Stimulated activated CD8-positive, alpha-beta memory T cell treated with anti-CD3 and anti-CD28 coated beads, Interleukin-4, amount 100 ng/mL, for 1 hour (primary cell): ENCODE measurements at places on chromosomes 6 and 20.
A peak's percentile ranks its signal among the peaks of the same experiment; 100 is the strongest.

- no peak for DNase-seq
Measured at GRCh38 chr6:85405175-85405852, 44.6 kb upstream of the NT5E start.

DNA sequence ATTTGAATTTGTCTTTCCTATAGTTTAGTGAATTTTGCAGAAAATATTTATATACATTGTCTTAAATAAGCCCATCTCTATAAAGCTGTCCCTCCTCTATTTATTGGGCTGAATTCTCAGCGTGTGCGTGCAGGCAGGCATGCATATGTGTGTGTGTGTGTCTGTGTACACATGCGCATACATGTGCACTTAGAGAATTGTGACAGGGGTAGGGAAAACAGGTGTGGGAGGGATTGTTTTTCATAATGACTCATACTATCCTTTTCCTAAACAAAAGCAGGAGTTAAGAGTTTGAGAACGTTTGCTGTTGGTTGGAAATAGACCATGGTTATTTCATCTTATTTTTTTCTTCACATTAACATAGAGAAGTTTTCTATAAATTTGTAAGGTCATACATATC, 43.4 kb upstream of the FABP7 start:
- no peak for DNase-seq

DNA sequence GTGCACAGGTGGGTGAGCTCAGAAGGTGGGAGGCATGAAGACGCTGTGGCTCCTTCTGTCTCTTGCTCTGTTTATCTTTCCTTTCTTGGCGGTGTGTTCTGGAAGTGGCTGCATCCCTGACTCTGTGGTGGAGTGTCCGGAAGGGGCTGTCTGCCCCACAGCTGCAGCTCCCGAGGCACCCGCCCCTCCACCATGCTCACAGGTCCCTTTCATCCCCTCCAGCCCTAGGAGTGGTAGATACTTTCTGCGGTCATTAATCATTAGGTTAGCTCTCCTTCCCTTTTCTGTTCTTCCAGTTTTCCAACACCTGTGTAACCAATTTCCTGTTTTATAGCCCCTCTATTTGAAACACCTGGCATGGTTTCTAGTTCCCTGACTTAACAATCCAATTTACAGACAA, 65.6 kb downstream of the GJA10 start:
- DNase-seq: no peak

DNA sequence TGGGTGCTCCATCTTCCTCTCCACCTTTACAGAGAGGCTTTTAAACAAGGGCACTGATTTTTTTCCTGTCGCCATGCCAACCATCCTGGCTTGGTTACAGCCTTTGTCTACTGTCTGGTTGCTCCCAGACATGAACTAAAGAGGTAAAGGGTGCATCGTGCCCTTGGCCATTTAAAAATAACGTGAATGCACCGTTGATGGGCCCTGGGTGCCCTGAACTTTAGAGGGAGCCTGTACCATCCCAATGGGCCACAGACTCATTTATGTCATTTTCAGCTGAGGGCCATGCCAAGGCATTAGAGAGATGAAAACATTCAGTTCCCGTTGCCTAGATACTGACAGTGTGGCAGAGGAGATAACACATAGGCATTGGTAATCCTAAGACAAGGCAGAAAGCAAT, 23.3 kb downstream of the TMC2 start:
- no peak for DNase-seq

- no peak for DNase-seq
Measured at GRCh38 chr20:58762120-58762519, 69.5 kb downstream of the NPEPL1 start.

DNA sequence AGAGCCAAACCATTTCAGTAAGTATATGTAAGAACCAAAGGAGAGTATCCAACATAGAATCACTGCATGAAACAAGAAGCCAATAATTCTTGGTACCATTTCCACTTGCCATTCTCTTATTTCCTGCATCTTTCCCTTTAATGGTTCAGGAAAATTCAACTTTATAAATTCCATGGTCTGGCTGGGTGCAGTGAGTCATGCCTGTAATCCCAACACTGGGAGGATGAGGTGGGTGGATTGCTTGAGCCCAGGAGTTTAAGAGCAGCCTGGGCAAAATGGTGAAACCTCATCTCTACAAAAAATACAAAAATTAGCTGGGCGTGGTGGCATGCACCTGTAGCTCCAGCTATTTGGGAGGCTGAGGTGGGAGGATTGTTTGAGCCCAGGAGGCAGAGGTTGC, 21.2 kb downstream of the NHLRC1 start:
- no peak for DNase-seq

GRCh38 chr6:117549611-117550010, 52.7 kb downstream of the GOPC start:
- DNase-seq: no peak

- no peak for DNase-seq
Measured at GRCh38 chr6:15763837-15764236, 101.0 kb upstream of the DTNBP1 start.

- no peak for DNase-seq
Measured at GRCh38 chr6:111813237-111813636, 60.0 kb downstream of the FYN start.

GRCh38 chr20:36266189-36266588, 29.9 kb downstream of the AAR2 start:
- no peak for DNase-seq

DNA sequence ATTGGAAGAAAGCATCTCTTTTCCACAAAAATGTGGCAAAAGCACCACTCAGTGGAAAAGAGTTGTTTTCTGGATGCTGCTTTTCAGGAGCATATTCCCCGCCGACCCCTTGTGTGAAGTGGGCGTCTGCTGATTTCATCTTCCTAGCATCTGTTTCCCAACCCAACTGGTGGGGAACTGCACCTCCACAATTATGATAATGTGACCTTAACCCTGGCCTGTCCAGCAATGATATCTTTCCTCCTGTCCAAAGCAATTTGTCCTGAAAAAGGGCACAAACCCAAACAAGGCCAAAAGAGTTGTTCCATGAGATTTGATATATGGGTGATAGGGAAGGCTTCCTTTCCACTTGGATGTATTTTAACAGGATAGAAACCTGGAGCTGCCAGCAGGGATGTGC, 7.3 kb upstream of the SMIM8 start:
- DNase-seq: no peak

DNA sequence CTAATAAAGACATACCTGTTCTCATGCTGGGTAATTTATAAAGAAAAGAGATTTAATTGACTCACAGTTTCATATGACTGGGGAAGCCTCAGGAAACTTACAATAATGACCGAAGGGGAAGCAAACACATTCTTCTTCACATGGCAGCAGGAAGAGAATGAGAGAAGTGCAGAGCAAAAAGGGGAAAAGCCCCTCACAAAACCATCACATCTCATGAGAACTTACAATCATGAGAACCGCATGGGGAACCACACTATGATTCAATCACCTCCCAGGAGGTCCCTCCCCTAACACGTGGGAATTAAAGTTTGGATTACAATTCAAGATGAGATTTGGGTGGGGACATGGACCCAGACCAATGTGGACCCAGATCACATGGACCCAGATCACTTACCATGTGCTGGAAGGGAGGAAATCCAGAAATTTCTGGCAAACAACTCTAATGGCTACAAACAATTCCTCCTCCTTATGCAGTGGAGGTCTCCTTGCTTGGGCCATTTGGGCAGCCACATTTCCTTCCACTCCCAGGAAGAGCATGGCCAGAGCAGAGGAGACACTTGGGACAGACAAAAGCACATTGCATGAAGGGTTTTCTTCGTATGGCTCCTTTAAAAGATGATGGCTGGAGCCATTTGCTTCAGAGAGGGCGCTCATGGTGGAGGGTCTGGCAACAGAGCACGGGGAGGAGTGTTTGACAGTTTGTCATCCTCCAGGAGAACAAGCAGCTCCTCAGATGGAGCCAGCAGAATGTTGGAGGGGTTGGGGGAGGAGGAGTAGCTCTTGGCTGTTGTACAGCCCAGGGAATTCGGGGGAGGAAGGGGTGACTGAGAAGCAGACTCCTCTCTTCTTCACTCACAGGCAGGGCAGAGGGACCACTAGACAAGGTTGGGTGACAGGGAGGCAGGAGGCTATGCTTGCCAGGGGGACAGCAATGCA, 30.4 kb downstream of the SERPINB9 start:
- DNase-seq: no peak

GRCh38 chr6:150078788-150079187, 9.9 kb upstream of the ULBP3 start:
- DNase-seq: no peak

GRCh38 chr6:47733879-47734558, 35.6 kb downstream of the ADGRF4 start:
- DNase-seq: no peak

GRCh38 chr6:63410435-63411426, 90.9 kb upstream of the LGSN start:
- DNase-seq: no peak

DNA sequence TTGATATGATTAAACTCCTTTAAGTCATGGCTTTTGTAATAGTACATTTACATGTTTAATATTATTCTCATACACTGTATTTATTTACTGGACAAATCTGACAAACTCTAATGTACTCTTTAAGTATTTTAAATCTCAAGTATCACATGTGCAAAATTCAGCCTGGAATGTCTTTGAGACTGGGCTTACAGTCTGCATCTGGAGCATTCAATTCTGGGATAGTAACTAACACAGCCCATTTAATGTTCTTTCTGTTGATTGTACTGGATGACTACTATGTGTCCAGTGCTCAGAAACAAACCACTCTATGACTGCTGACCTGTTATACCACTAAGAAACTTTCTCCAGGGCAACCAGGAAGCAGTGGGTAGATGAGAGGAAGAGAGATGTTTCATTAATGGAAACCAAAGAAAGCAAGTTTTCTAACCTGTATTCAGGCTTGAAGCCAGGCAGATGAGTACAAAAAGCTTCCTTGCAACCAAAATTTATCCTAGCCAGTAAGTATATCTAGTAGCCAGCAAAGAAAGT, 26.8 kb downstream of the FBXL4 start:
- no peak for DNase-seq

GRCh38 chr6:87264481-87264880, 57.9 kb upstream of the SMIM8 start:
- DNase-seq: no peak

- no peak for DNase-seq
Measured at GRCh38 chr6:20632696-20633095, 98.4 kb downstream of the CDKAL1 start.

GRCh38 chr6:110996691-110997090, 14.9 kb downstream of the RPF2 start:
- DNase-seq: no peak

DNA sequence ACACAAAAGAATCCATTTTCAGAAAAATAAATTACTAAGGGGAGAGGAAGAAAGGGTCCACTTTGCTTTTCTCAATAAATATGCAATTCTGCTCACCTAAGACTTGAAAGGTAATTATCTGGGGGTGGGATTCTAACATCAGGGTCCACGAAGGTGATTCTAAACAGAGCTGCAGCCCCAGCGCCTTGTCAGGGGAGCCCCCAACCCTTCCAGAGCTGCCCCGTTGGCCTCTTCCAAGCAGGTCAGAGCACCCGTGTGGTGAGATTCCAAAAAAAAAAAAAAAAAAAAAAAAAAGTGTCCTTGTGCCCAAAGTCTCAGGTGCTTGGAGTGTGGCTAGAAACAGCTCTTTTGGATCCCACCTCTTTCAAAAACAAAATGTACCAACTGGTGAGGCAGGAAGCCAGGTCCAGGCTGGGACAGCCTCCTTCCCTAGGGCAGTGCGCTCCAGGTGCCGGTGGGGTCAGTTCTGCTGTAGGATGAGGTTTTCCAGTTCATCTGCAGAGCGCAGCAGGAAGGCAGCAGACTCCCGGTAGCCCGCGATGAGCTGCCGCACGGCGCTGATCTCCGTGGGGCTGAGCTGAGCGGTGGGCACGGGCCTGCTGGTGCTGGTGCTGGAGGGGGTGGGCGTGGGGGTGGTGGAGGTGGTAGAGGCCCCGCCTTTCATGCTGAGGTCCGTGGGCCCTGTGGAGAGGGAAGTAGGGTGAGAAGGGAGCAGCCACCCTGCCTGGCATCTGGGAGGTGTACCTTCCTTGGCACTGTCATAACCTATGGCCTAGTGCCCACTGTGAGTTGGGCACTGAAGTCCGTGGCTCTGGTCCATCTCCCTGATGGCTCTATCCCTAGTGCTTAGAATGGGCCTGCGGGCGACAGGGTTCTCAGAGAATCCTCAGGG, 89.3 kb downstream of the ASXL1 start:
- no peak for DNase-seq

GRCh38 chr6:46011188-46012085, 4.2 kb downstream of the CLIC5 start:
- peak; percentile 36 for DNase-seq

- no peak for DNase-seq
Measured at GRCh38 chr6:37283268-37283667, 25.3 kb upstream of the TMEM217 start.

- DNase-seq: no peak
Measured at GRCh38 chr20:24640686-24641085, 171.3 kb downstream of the SYNDIG1 start.

GRCh38 chr6:160520043-160520904, 143.8 kb downstream of the LPA start:
- peak; percentile 47 for DNase-seq

DNA sequence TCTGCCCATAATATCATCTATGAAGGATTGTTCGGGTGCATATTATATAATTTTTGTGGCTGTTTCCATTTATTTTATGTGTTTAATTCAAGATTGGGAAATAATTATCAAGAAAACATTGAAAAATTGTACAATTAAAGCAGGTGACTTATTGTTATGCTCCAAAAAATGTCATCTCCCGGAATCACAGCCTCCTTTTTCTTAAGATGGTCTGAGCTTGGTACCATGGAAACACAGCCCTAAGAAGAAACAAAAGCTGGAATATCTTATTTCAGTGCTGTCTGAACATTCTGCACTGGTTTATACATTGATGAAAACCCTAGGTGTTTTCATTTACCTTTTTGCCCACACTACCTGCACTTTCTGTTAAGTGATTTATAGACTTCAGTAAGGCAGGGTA, 367.2 kb downstream of the ARHGAP18 start:
- no peak for DNase-seq

DNA sequence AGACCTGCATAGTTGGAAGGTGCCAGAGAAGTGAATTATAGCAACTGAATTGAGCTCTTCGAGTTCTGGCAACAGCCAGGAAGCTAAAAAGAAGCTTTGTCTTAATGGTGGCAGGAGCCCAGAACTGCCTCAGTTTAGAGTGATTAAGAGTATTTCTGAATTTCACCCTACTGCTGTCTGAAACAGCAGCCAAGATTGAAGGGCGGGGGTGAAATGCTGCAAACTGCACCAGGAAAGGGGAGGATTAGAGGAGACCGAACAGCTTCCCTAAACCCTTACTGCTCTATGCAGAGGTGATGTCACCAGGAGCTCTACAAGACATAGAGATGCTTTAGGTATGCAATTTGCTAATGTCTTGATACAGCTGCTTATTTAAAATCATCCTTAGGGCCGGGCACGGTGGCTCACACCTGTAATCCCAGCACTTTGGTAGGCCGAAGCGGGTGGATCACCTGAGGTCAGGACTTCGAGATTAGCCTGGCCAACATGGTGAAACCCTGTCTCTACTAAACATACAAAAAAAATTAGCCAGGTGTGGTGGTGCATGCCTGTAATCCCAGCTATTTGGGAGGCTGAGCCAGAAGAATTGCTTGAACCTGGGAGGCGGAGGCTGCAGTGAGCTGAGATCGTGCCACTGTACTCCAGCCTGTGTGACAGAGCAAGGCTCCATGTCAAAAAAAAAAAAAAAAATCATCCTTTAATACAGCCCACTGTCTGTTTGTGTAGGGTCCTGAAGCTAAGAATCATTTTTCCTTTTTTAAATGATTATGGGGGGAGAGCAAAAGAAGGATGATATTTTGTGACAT, 91.7 kb upstream of the IYD start:
- DNase-seq: no peak
